ENCODE measurements at places on chromosomes 5 and 9.

GRCh38 chr9:96660692-96661248 lies 5.7 kb upstream of the PRXL2C start:
- DNase-seq: no peak

DNA sequence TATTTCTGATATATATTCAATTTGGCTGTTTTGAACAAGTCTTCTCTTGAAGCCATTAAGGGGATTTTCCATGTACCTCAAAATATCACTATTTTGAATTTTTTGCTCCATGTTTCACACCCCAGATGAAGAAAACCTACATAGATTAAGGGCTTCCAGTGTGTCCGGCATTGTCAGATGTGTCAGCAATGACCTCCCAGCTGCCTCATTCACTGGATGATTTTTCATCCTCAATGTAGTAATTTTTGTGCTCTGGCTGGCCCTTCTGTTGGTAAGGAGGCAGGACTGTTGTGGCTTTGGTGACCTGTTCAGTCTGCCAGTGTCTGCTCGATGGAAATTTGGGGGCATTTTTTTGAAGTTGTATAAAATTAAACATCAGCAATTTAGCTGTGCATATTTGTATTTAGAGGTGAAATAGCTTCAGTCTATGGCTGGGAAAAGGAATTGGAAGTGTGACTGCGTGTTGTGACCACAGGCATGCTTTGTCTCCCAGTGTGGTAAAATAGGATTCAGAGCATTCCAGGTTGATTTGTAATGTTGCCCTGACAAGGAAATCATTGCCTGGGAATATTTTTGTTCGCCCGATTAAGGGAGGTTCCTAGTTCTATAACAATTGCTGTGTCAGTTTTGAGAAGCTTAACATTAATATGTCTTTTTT lies 312.4 kb downstream of the ARHGEF28 start:
- no peak for DNase-seq

- no peak for DNase-seq
These were observed 17.7 kb upstream of the FTMT start for GRCh38 chr5:121834021-121834420.

GRCh38 chr5:14557203-14557770 lies 24.3 kb upstream of the OTULINL start:
- DNase-seq: no peak

GRCh38 chr5:145180371-145180770 lies 654.8 kb downstream of the PRELID2 start:
- DNase-seq: no peak

DNA sequence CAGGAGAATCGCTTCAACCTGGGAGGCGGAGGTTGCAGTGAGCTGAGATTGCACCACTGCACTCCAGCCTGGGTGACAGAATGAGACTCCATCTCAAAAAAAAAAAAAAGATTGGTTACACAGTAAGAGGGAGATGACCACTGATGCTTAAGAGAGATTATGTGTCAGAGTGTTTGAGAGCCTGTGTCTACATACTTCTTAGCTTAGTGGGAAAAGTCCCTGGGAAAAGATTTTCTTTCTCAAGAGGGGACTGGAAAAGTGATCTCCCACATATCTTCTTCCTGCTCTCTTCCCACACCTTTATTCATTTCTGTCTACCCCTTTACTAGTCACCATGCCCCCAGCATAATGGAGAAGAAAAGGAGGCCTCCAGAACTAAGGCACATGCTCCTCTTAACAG lies 55.2 kb downstream of the MCTP1 start:
- DNase-seq: no peak

GRCh38 chr9:71524516-71524915 lies 243.8 kb downstream of the CEMIP2 start:
- no peak for DNase-seq

DNA sequence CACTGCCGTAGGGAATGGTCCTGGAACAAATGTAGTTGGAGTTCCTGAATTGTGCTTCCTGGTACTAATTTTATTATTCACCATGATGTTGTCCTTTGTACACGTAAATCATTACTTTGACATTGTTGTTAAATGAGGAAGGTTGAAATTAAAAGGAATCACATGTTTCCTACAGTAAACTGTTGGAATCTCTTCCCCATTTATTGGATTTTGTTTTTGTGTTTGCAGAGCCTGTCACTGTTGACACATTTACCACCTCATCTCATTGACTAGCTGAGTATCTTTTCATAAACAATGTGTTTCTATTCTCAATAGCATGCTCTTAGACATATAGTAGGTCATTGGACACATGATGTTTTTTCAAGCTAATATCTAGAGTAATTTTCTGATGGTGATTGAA lies 1012.5 kb downstream of the NR2F1-AS1 start:
- no peak for DNase-seq

GRCh38 chr9:78026947-78027346 lies 4.7 kb downstream of the GNAQ start:
- no peak for DNase-seq

DNA sequence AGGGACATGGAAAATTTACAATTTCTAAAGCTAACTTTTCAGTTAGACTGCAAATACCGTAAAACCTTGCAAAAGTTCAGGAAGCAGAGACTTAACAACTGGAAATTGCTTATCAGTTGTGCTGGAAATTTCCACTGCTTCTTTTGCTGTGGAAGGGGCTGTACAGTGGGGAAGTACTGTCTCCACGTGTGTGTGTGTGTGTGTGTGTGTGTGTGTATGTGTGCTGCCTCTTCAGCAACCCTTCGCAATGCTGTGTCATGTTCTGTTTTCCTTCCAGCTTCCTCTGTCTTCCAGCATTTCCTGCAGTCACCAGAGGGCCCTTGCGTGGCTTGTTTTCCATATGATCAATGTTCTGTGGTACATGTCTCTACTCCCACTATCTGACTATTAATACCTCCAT lies 87.5 kb upstream of the RANBP3L start:
- no peak for DNase-seq

GRCh38 chr5:112742424-112742823 lies 4.7 kb downstream of the APC start:
- DNase-seq: no peak

DNA sequence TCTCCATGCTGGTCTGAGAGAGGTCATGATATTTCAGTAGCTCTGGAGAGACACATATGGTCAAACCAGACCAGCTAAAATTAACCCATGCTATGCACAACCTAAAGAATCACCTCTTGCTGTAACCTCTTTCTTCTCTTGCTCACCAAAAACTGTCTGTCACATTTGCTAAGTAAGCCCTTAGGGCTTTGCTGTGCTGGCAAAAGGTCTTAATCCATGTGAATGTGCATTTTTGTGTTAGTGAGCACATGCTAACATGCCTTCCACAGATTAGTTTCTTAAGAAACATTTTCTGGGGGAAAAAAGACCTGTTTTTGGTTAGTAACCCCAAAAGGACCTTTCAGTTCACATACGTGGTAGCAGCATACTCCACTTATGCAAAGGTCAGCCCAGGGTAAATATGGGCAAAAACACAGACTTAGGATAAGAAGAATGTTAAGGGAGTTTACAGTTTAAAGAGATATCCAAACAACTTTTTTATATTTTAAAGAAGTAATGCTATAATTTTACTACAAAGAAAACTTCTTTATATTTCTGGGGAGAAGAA lies 124.2 kb upstream of the CCDC152 start:
- no peak for DNase-seq

DNA sequence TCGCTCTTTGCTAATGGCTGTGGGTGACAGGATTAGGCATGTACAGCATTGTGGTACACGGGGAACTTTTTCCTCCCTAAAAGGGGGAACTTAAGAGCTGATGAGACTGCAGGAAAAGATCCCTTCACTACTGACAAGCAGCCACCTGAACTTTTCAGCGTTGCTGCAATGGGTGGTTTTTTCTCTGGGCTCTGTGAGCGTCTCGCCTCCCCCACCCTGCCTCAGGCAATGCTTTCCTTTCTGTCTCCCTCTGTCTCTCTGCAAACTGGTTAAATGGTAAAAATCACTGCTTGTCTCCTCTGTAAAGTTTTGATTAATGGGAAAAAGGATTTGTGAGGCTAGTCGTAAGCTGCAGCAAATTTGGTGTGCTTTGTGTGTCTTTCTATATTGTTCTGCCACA lies 20.3 kb downstream of the HSD17B3 start:
- no peak for DNase-seq

- no peak for DNase-seq
These were observed 26.4 kb upstream of the TTC39B start for GRCh38 chr9:15333376-15333881.

- no peak for DNase-seq
These were observed 55.1 kb upstream of the TEX48 start for GRCh38 chr9:114737118-114737517.

DNA sequence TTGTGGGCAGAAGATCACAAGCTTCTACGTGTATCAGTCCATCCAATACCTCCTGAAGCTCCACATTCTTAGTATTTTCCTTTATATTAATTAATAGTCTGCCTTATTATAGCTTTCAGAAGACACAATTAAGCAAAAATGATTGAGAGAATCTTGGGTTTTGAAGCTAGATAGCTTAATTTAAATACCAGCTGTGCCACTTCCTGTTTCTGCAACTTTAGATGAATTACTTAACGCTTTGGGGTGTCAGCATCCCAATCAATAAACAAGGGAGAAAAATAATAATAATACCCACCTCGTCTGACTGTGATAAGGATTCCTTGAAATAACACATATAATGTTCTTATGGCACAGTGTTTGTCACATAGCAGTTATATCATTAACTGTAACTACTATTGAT lies 44.7 kb upstream of the HTR4 start:
- DNase-seq: no peak

GRCh38 chr9:89154651-89155336 lies 23.8 kb downstream of the SHC3 start:
- no peak for DNase-seq

DNA sequence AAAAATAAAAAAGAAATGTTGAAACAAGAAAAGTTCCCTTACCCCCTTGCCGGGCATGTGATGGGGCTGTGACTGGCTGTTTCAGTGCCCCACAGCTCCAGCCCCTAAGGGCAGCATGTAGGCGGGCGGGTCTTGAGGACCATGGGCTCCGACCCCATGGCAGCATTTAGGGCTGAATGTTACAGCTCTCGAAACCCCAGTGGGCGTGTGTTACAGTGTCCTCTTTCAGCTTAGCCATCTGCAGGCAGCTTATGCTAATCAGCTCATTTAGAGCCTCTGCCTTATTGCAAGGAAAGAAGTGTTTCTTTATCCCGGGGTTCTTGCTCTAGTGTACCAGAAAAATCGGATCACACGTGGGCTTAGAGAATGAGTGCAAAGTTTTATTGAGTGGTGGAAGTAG lies 497.4 kb upstream of the CYLC2 start:
- no peak for DNase-seq
